ENCODE measurements at places on chromosomes 1 and 21.

GRCh38 chr1:119747451-119747850, 21.3 kb downstream of the HMGCS2 start:
- DNase-seq: no peak

- no peak for DNase-seq
Measured at GRCh38 chr21:29751473-29752185, 188.2 kb downstream of the GRIK1 start.

DNA sequence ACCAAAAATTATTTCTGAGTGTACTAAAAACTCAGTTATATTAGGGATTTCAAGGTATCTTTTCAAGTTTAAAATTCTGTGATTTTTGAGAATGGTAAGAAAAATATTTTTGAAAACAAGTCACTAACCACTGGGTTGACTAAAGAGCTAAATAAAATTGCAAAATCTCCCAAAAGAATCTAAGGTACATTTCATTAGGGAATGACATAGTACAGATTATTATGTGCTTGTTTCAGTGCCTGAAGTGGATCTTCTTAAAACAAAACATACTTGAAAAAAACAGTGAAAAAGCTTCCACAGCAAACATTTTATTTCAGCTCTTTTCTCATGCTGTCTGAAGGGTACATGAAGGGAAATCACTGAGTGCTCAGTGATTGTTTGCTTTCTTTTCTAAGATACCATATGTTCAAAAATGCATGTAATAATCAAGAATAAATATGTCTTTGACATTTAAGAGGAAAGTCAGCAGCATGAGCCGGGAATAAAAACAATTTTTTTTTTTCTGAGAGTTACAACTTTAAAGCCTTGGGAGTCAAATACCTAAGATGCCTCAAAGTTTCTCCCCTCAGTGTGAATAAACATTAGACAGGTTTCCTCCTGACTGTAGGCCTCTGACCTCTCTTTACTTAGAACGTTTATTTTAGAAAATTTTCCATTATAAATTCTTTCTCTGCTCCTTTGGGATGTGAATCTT, 200.7 kb downstream of the KCNT2 start:
- DNase-seq: no peak

- DNase-seq: no peak
Measured at GRCh38 chr1:7406641-7407543, 364.2 kb upstream of the VAMP3 start.

- DNase-seq: no peak
Measured at GRCh38 chr1:169892927-169893644, 610 bp downstream of the SCYL3 start.

- DNase-seq: no peak
Measured at GRCh38 chr1:38746941-38747600, 112.5 kb downstream of the RRAGC start.

DNA sequence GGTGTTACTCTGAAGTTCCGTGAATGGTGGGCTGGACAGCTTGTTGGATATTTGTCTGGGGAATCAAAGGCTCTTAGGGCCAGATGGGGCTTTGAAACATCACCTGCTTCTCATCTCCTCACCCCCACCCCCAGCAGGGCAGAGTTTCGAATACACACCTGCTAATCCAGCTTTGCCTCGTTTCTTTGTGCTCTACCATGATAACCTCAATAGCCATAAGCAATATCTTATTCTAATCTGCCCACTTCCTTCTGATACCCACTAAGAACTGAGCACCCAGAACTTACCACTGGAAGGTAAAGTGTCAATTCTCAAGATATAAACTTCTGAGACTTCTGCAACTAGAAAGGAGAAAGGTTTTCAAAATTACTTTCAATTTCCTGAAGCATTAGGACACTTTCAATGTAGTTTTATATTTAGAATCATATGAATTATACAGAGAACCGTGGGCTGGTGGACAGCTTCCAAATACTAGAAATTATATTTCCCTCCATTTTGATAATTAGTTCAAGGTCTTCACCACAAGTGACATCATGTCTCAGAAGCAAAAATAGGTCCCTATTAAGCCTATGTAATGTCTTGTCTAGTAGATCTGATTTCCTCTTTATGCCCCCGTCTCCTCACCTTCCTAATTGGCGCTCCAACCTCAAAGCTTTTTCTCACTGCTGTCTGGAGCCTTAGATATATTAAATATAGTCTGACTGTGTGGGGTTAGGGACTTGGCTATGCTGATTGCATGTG, 64.4 kb upstream of the NEK2 start:
- DNase-seq: no peak

DNA sequence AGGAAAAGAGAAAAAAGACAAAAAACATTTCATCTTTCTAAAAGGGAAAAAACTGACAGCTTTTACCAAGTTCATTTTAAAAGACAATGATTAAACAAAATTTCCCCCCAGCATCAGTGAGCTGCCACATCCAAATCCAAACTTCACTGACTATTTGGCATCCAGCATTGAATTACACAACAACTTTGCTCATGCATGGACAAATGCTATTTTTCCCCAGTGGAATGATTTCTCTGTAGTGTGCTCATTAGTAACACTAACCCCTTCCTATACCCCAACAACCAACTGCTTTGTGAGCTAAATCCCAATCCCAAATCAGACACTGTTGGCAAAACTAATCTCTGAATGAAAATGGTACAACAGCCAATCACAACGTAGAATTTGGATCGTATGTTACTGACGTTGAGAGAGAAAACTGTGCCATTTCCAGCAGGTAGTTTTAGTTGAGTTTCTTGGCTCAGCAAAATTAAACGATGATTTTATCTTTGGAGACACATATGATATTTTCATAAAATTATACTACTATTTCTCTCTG, 37.9 kb downstream of the PIK3R3 start:
- DNase-seq: no peak

DNA sequence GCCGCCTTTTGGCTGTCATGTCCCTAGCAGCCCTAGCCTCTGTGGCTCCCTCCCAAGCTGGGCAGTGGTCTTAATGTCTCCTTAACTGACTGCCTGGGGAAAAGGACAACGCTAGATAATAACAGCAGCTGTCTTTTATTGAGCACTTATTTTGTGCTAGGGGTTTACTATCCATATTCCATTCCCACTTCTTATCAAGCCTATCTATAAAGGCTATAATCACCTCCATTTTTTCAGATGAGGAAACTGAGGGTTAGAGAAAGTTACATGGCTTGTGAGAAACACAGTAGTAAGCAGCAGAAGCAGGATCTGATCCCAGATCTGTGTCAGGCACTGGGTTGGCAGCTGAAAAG, 6.2 kb downstream of the SH3BGRL3 start:
- DNase-seq: no peak

DNA sequence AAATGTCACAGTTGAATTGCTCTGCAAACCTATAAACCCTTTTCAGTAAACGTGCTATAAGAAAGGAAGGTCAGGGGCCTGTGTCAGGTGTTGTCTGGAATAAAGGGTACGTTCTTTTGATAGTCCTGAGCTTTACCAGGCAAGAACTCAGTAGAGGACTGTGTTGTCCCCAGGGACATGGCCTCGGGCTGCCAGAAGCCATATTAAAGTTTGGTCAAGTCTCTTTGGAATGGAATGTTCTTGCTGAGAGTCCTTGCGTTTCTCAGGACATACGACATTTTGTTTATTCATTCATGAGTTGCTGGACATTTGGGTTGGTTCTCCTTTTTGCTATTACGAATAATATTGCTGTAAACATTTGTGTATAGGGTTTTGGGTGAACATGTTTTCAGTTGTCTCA, 16.8 kb downstream of the VPS13D start:
- no peak for DNase-seq
